BJ (cell line): ENCODE measurements at places on chromosomes 3 and 15.
A peak's percentile ranks its signal among the peaks of the same experiment; 100 is the strongest.

GRCh38 chr3:182294256-182294655 is 499.0 kb upstream of the ATP11B start:
- DNase-seq = no peak

DNA sequence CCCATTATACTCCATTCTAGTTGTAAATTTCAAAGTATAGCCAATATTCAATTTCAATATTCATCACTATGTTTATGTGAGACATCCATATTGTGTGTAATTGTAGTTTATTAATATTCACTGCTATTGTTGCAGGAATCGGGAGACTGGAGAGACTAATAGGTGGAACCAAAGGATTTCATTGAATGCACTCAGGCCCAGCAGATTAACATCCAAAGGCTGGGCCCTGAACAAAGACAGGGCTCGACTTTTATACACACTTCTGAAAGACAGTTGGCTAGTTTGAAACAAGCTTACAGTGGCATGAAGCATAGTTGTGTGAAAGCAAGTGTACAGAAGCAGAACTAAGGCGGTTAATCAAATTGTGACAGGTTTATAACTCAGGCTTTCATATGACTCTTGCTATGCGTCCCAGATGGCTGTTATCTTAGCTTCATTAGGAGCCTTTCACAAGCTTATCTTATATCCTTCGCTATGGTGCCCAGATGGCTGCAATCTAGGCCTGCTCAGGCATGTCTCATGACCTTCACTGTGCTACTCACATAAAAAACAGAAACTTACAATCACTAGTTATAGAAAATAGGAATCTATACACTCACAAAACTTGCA is 1038.8 kb upstream of the EPHA6 start:
- DNase-seq = no peak

DNA sequence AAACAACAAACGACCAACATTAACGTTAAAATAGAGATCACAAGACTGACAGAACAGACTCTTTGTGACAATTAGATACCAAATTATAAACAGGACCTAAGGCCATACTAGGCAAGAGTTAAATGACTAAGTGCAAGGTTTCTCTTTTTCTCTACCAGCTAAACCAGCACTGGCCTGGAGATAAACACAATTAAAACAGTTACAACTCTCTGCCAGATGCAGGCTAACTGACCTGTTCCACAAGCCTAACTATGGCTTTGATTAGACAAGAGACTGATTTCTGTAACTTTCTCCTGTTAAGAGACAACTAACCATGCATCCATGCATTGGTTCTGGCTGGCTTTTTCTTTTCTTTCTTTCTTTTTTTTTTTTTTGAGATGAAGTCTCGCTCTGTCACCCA is 1.6 kb upstream of the ARL8B start:
- DNase-seq = no peak

DNA sequence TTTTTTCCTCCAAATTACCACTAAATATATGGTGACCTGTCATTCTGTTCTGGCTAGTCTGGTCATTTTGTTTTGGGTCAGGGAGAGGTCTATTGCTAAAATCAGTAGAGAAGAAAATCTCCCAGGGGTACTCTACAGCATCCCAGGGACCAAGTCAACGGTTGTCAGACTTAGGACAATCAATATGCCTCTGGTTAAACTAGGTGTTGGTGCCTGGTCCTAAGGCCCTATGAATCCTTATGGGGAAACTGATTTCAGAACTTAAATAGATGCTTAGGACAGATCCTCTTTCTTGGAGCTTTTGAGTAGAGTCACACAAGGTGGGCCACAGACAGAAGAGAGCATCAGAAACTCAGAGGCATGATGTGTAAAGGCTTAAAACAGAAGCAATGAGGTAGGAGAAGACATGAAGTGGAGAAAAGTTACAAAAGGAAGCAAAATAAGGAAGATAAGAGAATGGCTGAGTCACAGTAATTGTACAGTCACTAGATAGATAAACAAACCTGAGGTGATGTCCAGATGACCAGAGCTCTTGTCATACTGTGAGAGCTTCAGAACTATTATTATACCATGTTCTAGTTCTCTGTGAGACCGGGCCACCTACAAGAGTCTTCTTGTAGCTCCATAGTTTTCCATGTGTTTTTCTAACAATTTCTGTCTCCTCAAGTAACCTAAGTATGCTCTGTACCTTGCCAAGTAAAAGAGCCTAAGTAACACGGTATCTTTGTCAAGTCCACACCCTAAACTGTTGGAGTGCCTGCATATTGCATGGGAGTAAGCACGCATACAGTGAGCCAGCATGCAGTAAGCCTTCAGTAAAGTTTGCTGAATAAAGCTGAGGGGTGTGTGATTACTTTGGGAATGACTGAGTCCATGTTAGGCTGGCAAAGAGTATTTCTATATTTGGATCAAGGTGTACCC is 44.6 kb upstream of the LEKR1 start:
- peak; percentile 29 for DNase-seq

GRCh38 chr3:102570511-102570910 is 135.7 kb downstream of the ZPLD1 start:
- no peak for DNase-seq

- DNase-seq = no peak
Observed at GRCh38 chr3:150243466-150243865, 164.6 kb upstream of the TSC22D2 start.

GRCh38 chr15:49288391-49288790 is 118.3 kb downstream of the GALK2 start:
- no peak for DNase-seq

DNA sequence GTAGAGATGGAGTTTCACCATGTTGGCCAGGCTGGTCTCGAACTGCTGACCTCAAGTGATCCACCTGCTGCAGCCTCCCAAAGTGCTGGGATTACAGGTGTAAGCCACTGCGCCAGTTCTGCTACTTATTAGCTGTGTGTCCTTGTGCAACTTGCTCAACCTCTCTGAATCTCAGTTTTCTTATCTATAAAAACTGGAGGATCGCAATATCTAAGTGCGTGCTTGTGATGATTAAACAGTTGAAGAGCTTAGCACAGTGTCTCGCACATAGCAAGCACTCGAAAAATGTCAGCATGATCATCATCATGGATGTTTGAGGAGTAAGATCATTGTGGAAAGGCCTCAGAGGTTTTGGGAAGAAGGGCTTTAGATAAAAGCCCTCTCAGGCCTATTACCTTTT is 10.8 kb downstream of the CLCN2 start:
- no peak for DNase-seq

- no peak for DNase-seq
Observed at GRCh38 chr3:8324747-8325146, 176.9 kb upstream of the LMCD1 start.

DNA sequence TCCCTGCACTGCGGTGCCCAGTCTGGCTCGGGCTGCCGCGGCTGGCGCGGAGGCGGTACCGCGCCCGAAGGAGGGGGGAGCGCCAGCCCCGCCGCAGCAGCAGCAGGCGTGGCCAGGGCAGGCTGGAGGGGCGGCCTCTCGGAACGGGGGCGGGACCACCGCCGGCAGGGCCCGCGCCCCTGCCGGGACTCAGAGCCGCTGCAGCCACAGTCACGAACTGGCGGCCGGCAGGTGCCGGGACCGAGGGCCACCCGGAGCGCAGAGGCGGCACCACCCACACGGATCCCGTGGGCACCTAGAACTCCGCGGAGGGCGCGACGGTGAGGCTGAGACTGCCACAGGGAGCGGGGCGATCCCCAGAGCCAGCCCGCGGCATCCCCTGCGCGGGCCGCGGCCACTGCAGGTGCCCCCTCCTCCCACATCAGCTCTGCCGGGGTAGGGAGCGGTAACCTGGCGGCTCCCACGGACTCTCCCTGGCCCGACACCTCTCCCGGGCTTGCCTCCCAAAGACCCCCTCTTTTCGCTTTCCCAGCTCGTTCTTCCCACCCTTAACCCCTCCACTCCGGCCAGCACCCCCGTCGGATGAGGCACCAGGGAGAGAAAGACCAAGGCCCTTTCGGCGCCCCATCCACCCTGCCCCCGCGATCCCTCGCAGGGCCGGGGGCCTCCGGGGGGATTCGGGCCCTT is at the start of gene VWA5B2:
Gene VWA5B2 (plus strand): TSS at position 192 of the 687 bp plus-strand sequence. CDS start 944 bp downstream, outside the sequence.
- DNase-seq = no peak

- no peak for DNase-seq
Observed at GRCh38 chr3:27971600-27971999, 249.5 kb upstream of the EOMES start.

DNA sequence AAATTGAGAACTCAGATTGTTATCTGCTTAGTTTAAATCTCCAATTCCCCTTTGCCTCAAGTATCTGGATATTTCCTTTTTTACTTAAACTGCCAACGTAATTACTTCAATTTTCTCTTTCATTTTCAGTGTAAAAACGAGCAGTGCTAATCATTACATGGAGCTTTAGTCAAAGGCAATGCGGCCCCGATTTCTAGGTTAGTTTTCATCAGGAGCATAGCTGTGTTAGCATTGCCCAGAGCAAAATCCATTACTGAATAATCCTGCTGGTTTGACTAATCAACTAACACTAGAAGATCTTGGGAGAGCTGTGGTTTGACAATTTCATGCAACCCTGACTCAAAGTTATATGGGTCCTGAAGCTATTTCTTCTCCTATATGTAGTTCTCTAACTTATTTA is 46.2 kb downstream of the ZPLD1 start:
- no peak for DNase-seq
